CD8-positive, alpha-beta memory T cell (primary cell): ENCODE measurements at places on chromosomes 1 and 21. TPM values are rescaled to one million over a fixed set of nuclear protein-coding genes. Genes with fewer than 3 reads are reported as not detected.

- H3K27ac ChIP-seq = no peak overlapping the region
- peaks cover 15% of the 10 kb centered on the region for H3K4me1 ChIP-seq
Measured at GRCh38 chr1:109784551-109785252, 21.0 kb upstream of the EPS8L3 start.

- DNase-seq = no peak
- H3K27me3 ChIP-seq = no peaks in the 10 kb centered on the region
- H3K36me3 ChIP-seq = no peaks in the 10 kb centered on the region
- H3K4me1 ChIP-seq = no peaks in the 10 kb centered on the region
- H3K27ac ChIP-seq = no peak overlapping the region
Measured at GRCh38 chr1:104878203-104878909, 1128.7 kb downstream of the AMY1C start.

DNA sequence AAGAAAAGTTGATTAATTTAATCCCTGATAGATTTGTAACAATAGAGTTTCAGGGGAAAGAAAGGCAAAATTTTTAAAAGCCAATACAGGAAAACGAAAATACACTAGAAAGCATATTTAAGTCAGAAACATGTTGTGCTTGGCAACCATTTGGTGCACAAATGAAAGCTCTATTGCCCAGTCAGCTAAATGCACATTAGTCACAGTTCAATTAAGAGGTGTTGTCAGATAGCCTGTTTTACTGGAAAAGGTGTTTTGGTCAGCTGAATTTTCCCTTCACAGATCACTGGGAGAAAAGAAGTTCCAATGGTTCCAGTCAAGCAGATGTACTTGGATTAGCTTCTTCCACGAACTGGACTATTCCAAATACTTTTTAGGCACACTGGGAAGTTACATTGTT lies 25.4 kb downstream of the RGS4 start:
- no peaks in the 10 kb centered on the region for H3K36me3 ChIP-seq
- no peak overlapping the region for H3K4me3 ChIP-seq
- H3K27ac ChIP-seq = no peak overlapping the region
- H3K4me1 ChIP-seq = no peaks in the 10 kb centered on the region
- DNase-seq = no peak
- H3K27me3 ChIP-seq = no peaks in the 10 kb centered on the region

GRCh38 chr1:6035719-6036118 lies 10.0 kb upstream of the KCNAB2 start:
- H3K27ac ChIP-seq = no peak overlapping the region
- H3K36me3 ChIP-seq = peaks cover 10% of the 10 kb centered on the region
- H3K27me3 ChIP-seq = no peaks in the 10 kb centered on the region
- peaks cover 60% of the 10 kb centered on the region for H3K4me1 ChIP-seq

GRCh38 chr1:17929224-17929623 lies 174.1 kb downstream of the ACTL8 start:
- H3K4me1 ChIP-seq = no peaks in the 10 kb centered on the region
- H3K36me3 ChIP-seq = no peaks in the 10 kb centered on the region
- no peak for DNase-seq
- no peak overlapping the region for H3K4me3 ChIP-seq
- H3K27me3 ChIP-seq = no peaks in the 10 kb centered on the region

Gene FAM76A
- total RNA-seq = 13.2 TPM

Gene LSM10
- total RNA-seq = 75.3 TPM

Gene DSTYK
- total RNA-seq = 12.9 TPM
